ENCODE measurements at places on chromosomes 2 and 18.

GRCh38 chr18:21598726-21599584 is 1.5 kb downstream of the ESCO1 start:
- no peak for DNase-seq

DNA sequence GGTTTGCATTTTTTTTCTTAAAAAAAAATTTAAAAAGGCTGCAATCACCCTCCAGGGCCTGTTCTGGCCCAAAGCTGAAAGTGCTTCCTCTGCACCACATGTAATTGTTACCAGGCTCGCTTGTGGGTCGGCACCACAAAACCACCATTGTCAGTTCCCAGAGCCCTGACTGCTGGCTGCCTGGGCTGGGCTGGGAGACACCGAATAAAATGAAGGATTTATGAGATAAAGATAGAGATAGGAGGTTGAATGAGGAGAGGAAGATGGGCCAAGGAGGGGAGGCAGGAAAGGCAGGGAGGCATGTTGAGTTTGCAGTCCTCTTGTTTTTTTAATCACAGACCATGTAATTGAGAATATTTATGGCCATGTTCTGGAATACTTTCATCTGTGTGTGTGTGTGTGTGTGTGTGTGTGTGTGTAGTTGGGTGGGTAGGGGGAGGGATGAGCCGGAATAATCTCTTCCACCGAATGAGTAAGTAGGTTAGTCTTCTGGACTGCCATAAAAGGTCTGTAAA is 14.7 kb downstream of the NRP2 start:
- DNase-seq = no peak

GRCh38 chr2:676647-677055 is 555 bp downstream of the TMEM18 start:
- peak; percentile 93 for DNase-seq

GRCh38 chr2:42435628-42436027 is 58.2 kb downstream of the KCNG3 start:
- no peak for DNase-seq

DNA sequence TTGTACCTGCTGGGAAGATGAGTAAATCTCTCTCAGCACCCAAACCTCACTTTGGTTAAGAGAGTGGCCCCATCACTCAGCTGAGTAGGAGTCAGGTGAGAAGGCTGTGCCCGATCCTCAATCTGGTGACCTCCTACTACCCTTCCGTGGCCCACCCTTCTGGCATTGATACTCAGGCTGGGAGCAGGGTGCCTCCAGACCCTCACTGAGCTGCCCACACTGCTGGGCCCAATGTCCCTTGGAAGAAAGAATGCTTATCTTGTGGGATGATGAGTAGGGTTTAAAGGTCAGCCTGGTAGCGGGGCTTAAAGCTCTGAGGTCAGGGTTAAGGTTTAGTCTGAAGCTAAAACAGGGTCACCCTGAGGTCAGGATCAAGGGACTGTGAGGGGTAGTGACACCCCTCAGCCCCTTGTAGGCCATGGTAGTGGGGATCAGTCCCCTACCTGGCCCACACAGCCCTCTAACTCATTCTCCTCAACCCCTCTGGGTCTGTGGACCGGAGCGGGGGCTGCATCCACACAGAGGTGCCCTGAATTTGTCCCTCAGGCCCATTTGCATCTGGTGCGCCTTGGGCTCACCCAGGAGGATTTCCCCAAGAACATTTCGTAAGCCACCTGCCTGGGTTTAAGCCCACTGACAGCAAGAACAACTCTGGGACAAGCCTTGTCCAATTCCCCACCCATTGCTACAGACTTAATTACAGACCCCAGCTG is 123.8 kb downstream of the CYP26B1 start:
- no peak for DNase-seq

DNA sequence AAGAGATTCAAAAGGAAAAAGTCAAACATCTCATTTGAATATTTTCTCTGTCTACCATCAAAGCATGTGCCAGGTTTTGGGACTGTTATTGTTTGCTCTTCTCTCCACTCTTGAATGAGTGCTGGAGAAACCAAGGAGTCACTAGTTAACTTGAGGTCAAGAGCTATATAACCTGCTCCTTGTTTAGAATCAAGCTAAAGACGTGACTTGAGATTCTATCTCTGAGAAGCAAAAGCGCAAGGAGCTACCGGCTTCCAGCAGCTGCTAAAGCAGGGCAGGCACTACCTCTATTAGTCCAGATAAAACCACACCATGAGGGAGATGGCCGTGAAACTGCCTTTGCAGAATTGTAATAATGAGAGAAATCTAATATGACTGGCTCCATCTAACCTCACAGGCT is 36.0 kb downstream of the UXS1 start:
- no peak for DNase-seq

GRCh38 chr2:191189112-191189635 is 38.4 kb upstream of the STAT4 start:
- DNase-seq = no peak

- DNase-seq = no peak
Observed at GRCh38 chr2:120305937-120306490, 39.9 kb upstream of the INHBB start.

DNA sequence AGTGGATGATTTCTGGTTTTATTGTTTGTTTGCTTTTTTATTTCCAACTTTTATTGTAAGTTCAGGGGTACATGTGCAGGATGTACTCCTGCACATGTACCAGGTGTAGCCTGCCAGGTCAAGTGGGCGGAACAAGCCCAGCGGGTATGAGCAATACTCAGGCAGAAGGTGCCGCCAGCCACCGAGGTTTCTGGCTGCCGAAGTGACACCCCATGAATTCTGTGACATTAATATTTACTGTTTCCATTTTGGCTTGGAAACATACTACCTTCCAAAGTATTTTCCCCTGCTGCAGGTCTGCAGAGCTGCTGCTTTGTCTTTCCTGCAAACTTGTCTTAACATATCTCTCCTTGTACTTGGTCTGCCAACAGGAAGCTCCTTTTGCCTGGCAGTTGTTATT is 78.5 kb downstream of the PTPN4 start:
- DNase-seq = no peak

DNA sequence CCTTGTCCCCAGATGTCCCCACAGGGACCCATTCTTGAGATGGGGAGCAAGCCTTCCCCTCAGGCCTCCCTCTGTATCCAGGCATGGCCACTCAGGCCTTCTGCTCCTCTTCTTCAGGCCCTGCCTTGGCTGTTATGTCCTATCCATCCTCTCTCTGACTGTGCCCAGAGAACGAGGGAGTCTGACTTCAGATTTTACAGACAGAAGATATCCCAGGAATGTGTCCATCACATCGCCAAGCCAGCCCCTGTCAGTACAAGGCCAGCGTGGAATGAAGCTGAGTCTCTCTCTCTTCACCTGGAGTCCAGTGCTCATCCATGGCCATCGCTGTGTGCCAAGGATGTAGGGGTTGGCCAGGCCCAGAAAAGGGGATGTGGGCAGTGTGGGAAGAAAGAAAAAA is 57.6 kb downstream of the SDC1 start:
- DNase-seq = no peak

GRCh38 chr2:199458806-199459285 is 1.1 kb upstream of the SATB2 start:
- DNase-seq = no peak

DNA sequence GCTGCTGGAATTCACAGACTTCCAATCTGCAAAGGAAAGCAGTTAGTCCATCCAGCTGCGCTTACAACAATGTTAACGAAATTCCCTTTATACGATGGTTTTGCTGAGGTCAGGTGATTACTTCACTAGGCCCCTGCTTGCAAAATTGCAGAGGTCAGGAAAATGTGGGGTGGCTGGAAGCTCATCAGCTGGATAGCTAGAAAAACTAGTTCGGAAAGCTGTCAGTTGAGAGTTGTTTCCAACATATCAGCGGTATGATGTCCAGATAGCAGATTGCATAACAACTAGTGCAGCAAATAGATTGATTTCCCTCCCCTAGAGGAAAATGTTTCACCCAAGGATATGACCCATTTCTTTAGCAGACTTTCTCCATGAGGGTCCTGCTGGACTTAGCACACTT is 2021.1 kb upstream of the CELF4 start:
- no peak for DNase-seq

- DNase-seq = no peak
Observed at GRCh38 chr18:21864386-21864785, 123.8 kb downstream of the MIB1 start.

- no peak for DNase-seq
Observed at GRCh38 chr2:176039375-176039774, 37.3 kb upstream of the LNPK start.

- no peak for DNase-seq
Observed at GRCh38 chr2:200000444-200001163, 45.2 kb downstream of the MAIP1 start.

DNA sequence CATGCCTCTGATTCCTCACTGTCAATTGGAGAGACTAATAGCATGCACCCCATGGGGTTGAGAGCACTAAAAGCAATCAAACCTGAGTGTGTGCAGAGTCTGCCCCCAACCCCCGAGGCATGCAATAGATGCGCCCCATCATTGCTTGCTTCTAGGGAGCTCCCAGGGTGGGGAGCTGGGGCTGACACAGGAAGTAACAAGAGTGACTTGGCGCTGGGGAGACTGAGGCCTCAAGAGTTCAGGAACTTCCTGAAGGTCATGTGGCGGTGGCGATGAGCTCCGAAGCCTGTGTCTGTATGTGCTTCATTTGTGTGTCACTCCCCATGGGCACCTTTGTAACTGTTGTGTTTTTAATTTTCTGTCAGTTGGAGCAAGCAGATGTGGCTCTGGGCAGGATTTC is 61.2 kb downstream of the CTIF start:
- no peak for DNase-seq

- DNase-seq = no peak
Observed at GRCh38 chr2:159153463-159153862, 133.0 kb downstream of the WDSUB1 start.

- DNase-seq = no peak
Observed at GRCh38 chr2:18762667-18763066, 173.3 kb upstream of the NT5C1B start.

- no peak for DNase-seq
Observed at GRCh38 chr2:127143841-127144782, 37.2 kb upstream of the BIN1 start.

GRCh38 chr2:59585655-59586054 is 967.8 kb downstream of the BCL11A start:
- DNase-seq = no peak

- DNase-seq = no peak
Observed at GRCh38 chr18:6520901-6521300, 106.2 kb upstream of the L3MBTL4 start.

DNA sequence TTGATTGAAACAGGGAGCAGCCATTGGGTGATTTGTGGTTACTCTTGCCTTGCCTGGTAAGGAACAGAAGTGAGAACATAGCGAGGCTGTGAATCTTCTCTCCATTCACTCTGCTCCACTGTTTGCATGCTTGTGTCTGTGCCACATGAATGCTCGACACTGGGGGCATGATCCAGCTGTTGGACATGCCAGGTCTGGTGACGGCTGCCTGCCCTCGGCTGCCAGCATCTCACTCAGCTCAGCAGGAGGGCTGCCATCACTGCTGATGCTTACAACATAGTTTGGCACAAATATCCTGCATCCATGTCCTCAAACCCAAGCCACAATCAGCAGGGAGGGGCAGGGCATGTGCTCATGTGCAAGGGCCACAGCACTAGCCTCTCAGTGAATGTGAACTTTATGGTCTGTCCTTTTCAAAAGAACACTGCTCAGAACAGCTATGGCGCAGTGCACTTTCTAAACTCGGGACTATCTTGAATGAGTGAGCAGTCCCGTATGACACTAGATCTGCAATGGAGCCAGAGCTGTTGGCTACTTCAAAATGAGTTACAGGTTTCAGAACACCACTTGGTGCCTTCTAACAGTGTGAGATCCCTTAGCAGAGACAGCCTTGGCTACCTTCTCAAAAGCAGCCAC is 126.3 kb downstream of the NRP2 start:
- DNase-seq = no peak

- DNase-seq = no peak
Observed at GRCh38 chr2:4219571-4219970, 516.2 kb downstream of the DCDC2C start.

GRCh38 chr18:13546638-13547037 is 179.7 kb downstream of the FAM210A start:
- DNase-seq = no peak

DNA sequence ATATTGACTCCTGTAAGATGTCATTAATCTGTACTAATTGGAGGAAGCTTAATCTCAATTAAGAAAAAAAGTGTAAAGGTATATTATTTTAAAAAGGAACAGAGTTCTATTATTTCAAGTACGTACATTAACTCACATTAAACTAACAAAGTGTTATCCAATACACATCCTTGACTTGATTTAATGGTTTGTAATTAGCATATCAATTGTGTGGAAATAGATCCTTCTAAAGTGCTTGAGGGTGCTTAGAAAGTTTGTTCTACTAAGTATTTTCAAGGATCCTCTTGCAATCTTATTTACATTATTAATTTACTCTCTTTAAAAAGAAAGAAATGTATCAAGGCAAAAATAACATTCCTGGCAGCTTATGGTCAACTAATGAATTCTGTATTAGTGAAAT is 720.3 kb downstream of the KCNJ3 start:
- no peak for DNase-seq

DNA sequence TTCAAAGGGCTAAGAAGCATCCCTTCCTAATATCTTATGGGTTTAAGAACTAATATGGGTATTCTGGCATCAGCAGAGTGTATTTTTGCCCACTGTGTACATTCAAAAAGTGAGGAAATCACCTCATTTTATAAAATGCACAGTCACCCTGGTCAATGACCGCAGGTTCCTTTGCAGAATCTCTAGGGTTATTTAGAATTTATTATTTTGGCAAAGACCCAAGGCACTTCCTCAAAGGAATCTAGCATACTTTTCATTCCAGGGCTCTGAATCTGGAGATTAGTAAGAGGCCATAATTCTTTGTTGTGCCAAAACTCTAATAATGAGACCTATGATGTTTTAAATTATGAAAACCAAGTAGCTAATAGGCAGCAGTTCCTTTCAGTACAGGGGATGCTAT is 27.2 kb upstream of the CDH2 start:
- peak; percentile 20 for DNase-seq

DNA sequence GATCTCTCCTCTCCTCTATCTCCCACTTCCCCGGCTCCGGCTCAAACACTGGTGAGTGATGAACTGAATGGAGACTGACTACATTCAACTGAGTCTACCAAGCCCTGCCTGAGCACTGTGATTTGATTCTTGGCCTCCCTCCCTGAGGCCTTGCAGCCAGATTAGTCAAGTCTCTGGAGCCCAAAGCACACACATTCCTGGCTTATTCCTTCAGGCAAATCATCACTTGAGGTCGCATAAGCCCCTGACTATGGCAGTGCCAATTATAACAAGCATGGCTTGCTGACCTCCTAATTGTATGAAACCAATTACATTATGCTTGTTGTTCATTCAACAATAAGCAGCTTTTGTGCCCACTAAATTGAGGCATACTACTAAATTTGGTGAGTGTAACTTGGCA is 34.6 kb downstream of the EFEMP1 start:
- DNase-seq = no peak

Measured in urothelium cell line (cell line).